Activated CD4-positive, CD25-positive, alpha-beta regulatory T cell treated with anti-CD3 and anti-CD28 coated beads, Interleukin-2, amount 50 U/mL, for 24 hours (primary cell): ENCODE measurements at places on chromosomes 13 and 19.

DNA sequence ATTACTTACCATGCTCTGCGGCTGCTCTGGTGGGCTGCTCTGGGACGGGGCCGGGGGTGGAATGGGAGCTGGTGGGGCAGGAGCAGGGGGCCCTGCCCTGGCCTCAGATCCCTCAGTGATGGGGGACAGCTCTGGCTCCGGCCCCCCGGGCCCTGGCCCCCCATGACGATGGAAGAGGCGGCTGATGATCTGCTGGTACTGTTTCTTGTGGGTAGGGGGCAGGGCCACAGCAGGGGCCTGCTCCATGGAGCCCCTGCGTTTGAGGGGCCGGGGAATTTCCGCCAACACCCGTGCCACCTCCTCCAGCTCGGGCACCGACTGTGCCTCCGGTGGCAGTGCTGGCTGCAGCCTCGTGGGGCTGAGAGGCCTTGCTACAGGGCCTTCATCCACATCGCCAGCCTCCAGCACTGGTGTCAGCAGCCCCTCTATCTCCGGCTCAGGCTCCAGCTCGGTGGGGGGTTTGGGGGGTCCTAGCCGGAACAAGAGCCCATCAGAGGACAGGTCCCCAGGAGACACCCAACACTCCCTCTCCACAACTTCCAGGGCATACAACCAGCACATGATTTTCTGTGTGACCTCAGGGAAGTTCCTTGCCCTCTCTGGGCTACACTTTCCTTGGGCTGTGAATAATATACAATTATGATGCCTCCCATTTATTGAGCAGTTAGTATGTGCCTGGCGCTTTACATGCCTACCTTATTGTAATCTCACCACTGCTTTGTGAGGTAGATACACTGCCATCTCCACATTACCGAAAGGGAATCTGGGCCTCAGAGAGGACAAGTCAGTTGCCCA lies 12.8 kb downstream of the PPP1R13L start:
- ATAC-seq = no peak

DNA sequence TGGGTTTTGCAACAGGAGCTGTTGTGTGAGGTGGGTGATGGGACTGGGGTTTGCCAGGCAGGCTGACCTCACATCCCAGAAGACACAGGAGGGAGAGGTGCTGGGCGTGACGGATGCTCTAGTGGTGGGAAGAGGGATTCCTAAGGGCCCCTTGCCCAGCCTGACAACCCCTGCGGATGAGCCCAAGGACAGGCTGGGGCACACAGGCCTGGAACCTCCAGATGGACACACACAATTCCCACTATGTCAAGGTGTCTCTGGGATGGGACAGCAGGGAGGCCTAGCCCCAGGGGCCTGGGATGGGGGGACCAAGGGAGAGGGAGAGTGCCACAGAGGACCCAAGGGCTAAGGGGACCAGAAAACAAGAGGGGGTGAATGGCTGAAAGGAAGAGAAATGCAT lies 191.5 kb downstream of the ZNF536 start:
- no peak for ATAC-seq

DNA sequence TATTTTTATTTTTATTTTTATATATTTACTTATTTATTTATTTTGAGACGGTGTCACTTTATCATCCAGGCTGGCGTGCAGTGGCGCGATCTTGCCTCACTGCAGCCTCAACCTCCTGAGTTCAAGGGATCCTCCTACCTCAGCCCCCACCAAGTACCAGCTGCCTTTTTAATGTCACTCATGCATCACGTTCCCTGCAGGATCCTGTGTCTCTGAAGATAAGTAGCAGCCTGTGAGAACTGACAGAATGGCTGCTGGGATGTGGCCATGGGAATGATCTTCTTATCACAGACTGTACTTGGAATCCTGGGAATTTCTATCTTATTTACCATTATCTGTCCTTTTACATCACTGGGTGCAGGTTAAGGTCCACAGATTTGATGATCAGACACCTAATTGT lies 9.2 kb upstream of the ZNF761 start:
- no peak for ATAC-seq

- no peak for ATAC-seq
These were observed 62.9 kb downstream of the NDFIP2 start for GRCh38 chr13:79543883-79544282.

DNA sequence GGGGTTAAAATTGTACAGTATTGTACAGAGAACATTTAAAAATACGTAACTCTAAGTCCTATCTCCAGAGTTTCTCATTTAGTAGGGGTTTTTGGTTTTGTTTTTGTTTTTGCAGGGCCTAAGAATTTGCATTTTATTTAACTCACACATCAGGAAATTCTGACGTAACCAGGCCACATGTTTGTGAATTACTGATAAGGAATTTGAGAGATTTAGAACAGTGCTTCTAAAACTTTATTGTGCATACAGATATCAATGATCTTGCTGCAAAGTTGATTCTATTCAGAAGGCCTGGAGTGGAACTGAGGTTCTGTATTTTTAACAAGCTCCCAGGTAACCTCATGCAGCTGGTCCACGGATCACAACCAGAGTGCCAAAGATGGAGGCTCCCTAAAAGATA lies 49.3 kb downstream of the LIG4 start:
- no peak for ATAC-seq

- ATAC-seq = no peak
These were observed 1407.1 kb upstream of the MIR17HG start for GRCh38 chr13:89940383-89940782.

DNA sequence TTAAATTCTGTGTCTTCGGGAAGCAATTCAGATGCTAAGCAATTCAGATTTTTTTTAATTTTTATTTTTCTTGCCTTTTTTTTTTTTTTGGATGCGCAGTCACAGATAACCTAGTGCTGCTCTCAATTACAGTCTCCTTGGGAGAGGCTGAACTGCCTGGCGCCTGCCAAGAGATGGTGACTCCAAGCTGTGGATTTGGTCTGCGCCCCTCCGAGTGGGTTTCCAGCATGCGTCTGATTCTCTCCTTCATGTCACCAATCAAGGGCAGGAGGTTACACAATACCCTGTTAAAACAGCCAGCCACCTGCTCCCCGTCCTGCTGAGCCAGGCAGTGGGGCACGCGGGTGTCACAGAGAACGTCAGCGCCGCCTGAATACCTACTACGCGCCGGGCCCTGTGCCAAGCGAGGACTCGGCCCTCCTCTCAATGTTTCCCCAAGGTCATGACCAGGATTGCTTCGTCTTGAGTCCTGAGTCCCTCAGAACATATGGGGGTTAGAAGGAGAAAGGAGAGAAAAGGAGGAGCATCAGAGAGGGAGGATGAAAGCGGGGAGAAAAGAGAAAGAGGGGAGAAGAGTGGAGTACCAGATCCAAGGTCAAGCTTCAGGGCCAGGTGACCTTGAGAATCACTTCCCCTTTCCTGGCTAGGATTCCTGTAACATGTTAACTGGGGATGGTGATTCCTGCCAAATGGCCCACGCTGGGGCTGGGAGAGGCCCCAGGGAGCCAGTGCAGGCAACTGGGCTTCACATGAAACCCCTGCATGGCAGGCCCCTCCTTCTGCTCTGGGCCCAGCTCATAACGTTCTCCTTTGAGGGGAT lies 213.6 kb downstream of the URI1 start:
- ATAC-seq = no peak

- ATAC-seq = no peak
These were observed 55.9 kb downstream of the RASA3 start for GRCh38 chr13:114076329-114077090.

DNA sequence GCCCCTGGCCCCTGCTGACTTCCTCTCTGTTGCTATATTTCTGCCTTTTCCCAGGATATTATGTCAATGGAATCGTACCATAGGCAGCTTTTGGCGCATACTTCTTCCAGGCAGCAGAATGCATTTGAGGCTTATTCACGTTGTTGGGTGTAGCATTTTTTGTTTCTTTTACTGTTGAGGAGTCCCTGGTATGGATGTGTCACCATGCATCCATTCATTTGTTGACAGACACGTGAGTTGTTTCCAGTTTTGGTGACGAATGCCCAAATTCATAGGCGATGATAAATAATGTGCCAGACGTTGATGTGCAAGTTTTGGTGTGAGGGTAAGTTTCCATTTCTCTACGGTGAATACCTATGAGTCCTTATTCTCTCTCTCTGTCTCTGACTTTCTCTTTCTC lies 5.0 kb downstream of the NFILZ start:
- no peak for ATAC-seq

DNA sequence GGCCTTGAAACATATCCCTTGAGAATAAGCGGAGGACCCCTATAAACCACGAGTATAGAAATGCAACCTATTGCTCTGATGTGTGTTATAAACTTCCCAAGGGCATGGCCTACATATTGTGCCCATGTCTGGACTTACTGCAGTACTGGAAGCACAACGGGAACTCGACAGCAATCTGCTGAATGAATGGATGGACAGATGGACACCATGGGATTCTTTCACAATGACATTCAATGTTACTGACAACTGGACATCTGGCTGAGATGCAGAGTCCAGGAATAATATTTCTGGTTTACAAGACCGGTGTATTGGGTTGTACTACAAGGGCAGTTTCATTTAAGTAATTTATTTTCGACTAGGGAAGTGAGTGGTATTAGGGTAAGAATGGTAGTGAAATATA lies 123.7 kb downstream of the MIPEP start:
- no peak for ATAC-seq
